ENCODE measurements at places on chromosomes 7 and 10.
A peak's percentile ranks its signal among the peaks of the same experiment; 100 is the strongest.

DNA sequence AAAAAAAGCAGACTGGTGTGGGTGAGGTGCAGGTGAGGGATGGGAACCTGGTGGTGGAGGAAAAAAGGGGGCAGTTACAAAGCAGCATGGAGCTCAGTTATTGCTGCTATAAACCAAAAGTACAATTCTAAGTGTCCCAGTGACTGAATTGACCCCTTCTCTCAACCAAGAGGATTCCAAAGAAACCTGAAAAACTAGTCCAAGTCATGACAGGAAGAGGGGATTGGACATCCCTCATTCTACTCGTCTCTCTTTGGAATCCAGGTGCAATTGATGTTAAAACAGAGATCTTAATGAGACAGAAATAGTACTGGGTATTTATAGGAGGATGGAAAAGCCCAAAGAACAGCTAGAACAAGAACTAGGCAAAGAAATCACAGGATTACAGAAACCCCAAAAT, 322.3 kb upstream of the IGFBP3 start:
- DNase-seq: no peak

DNA sequence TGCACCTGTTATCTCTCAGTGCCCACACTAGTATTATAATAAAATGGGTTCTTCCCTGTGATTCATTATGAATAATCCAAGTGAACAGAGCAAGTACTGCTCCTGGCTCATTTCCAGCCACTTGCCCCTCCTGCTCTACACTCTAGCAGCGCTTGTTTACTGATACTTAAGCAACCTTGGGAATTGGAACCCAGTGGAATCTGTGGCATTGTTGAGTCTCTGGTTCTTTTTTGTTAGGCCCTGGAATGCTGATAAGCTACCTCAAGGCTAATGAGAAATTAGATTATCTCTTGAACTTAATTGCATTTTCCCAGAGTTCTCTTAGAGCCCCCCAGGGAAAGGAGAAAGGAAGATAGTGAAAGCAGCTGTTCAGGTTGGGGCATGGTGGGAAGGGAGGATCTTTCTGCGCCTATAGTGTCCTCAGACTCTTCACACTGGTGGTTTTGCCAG, 34.0 kb downstream of the PRKAR2B start:
- no peak for DNase-seq

DNA sequence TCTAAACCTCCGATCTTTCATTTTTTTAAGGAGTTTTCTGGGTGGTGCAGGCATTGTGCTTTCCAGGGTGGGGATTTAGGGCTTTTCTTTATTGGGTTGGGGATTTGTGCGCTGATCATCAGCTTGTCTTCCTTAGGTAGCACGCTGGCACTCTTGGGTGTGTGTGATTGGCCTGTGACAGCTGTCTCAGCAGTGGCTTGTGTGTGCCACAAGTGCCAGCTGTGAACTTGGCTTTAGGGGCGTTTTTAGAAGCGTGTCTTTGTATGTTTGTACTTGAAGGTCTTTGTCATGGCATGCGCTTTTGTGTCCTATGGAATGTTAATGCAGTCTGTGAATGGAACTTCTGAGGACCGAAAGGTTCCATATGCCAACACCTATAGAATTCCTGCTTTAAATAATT, 788 bp downstream of the AKAP9 start:
- DNase-seq: no peak

DNA sequence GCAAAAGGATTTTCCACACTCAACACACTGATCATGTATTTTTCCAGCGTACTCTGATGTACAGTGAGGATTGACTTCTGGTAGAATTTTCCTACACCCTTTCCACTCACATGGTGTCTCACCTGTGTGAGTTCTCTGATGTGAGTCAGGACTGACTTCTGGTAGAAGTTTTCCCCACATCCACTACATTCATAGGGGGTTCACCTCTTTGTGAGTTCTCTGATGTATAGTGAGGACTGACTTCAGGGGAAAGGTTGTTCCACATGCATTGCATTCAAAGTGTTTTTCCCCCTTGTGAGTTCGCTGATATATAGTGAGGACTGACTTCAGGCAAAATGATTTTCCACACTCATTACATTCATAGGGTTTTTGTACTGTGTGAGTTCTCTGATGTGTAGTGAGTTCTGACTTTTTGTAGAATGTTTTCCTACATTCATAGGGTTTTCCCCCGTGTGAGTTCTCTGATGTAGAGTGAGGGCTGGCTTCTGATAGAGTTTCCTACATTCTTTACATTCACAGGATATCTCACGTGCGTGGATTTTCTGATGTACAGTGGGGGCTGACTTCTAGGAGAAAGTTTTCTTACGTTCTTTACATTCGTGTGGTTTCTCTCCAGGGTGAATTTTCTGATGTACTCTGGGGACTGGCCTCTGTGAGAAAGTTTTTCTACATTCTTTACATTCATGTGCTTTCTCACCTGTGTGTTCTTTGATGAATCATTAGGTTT, 146.5 kb downstream of the GLRX3 start:
- DNase-seq: no peak

DNA sequence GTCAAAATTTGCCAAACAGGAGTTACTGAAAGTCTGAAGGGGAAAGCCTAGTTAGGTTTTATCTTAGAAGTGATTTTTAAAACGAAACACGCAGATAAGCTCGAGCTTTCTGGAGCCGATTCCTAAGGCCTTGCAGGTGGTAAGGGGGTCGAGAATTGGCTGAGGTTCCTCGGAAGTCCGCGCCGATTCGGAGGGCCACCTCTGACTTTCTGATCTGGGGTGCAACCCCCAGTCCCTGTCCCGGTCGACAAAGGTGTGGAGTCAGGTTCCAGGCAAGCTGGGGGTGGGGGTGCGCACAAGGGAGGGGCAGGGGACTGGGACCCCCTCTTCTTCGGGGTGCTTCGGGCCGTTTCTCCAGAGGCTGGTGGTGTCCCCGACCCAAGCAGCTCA, 701 bp upstream of the CUL1 start:
- DNase-seq: peak; percentile 15

DNA sequence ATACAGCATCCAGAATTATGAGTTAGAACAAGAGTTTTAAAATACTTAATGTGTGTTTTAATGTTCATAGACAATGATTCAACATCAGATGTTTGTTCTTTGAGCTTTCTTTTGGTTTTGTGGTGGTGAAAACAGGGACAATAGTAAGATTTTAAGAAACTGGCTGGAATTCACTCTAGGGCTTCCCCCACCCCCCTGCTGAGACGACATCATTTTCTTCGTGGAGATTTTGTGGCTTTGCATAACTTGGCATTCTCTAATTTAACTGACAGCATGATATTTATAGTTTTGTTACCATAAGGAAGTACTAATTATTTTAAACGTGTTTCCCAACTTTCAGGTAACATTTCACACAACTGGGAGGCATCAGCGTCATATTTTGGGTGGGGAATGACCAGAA, 184.1 kb downstream of the BICC1 start:
- no peak for DNase-seq

DNA sequence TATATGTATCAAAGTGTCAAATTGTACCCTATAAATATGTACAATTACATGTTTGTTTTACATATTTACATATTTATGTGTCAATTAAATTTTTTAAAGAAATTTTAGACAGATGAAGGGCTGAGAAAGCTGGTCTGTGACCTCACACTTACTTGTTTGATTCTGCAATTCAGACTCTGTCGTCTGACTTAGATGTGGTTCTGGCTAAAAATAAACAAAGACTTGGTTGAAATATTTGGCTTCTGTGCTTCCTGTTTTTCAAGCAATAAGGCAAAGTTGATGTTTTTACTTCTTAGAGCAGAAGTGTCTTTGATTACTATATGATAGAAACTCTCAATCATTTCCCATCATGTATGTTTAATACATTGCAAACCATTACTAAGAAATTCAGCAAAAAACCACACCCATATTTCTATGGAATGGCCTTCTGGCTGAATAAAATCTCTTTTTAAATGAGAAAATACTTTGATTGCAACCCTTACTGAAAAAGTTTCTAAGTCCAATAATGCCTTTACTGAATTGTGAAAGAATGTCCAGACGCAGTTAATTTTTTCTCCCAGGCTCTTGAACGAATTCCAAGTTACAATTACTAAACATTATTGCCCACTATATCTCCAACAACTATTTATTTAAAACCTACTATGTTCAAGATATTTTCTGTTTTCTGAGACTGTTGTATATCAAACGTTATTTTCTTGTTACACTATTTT, 59.5 kb upstream of the PRKG1 start:
- no peak for DNase-seq
